ENCODE measurements at places on chromosomes 1 and 21.

DNA sequence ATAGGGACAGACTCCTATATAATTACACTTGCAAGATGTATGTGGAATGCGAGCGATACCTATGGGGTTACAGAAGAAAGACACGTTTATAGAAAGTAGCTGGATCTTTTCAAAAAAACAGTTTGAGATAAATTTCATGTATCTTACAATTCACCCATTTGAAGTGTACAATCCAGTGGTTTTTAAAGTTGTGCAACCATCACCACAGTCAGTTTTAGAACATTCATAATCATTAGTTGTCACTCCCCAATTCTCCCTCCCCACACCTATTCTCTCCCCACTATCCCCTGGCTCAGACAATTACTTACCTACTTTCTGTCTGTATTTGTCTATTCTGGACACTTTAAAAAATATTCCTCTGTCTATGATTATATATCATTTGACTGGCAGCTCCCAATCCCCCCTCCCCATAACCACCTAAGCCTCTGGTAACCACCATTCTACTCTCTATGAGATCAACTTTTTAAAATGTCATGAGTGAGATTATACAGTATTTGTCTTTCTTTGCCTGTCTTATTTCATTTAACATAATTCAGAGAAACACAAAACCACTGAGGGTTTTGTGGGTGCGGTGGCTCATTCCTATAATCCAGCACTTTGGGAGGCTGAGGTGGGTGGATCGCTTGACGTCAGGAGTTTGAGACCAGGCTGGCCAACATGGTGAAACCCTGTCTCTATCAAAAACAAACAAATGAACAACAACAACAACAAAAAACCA lies 39.1 kb downstream of the MRPS6 start:
- H3K4me3 ChIP-seq, result no peak overlapping the region
- H3K27me3 ChIP-seq, result no peaks in the 10 kb centered on the region
- no peak for DNase-seq
- no peaks in the 10 kb centered on the region for H3K4me1 ChIP-seq
- H3K27ac ChIP-seq, result no peak overlapping the region
- no peaks in the 10 kb centered on the region for H3K36me3 ChIP-seq

GRCh38 chr21:36589352-36589971 lies 109.5 kb upstream of the SIM2 start:
- H3K27me3 ChIP-seq, result no peaks in the 10 kb centered on the region
- no peaks in the 10 kb centered on the region for H3K36me3 ChIP-seq
- no peak for DNase-seq
- no peak overlapping the region for H3K4me3 ChIP-seq

- H3K4me3 ChIP-seq, result no peak overlapping the region
- no peak for DNase-seq
- H3K27me3 ChIP-seq, result no peaks in the 10 kb centered on the region
- H3K4me1 ChIP-seq, result no peaks in the 10 kb centered on the region
- no peak overlapping the region for H3K27ac ChIP-seq
Observed at GRCh38 chr1:225545649-225546048, 107.3 kb downstream of the ENAH start.

DNA sequence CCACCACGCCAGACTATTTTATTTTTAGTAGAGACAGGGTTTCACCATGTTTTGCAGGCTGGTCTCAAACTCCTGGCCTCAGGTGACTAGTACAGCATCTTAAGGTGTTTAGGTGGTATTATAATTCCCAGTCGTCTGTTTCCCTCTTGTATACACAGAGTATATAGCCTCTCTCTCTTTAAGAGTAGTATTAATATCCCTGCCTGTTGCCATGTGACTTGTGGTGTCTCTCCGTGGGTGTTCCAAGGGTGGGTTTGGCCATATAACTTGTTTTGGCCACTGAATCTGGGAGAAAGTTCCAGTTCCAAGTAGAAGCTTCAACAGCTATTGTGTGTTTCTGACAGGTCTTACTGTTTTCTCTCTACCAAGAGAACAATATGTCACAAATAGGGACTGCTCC lies 29.6 kb downstream of the EPS15 start:
- no peak overlapping the region for H3K4me3 ChIP-seq
- no peaks in the 10 kb centered on the region for H3K27me3 ChIP-seq
- H3K36me3 ChIP-seq, result no peaks in the 10 kb centered on the region
- no peak for DNase-seq

- no peaks in the 10 kb centered on the region for H3K36me3 ChIP-seq
- H3K4me3 ChIP-seq, result no peak overlapping the region
- no peaks in the 10 kb centered on the region for H3K27me3 ChIP-seq
- H3K27ac ChIP-seq, result no peak overlapping the region
- no peak for DNase-seq
Observed at GRCh38 chr1:33634806-33635205, 162.4 kb downstream of the ZSCAN20 start.
